HT-29 (cell line): ENCODE measurements at places on chromosomes 13 and 19. TPM values are rescaled to one million over a fixed set of nuclear protein-coding genes. Genes with fewer than 3 reads are reported as not detected.

Gene TMEM91
- 10.2 and 11.0 TPM in 2 replicates for total RNA-seq

- DNase-seq, result peak; percentile 67
Measured at GRCh38 chr13:77508959-77509620, 26.4 kb upstream of the SCEL start.

Gene ZNF563
- total RNA-seq, result 0.25 and 0.70 TPM in 2 replicates

DNA sequence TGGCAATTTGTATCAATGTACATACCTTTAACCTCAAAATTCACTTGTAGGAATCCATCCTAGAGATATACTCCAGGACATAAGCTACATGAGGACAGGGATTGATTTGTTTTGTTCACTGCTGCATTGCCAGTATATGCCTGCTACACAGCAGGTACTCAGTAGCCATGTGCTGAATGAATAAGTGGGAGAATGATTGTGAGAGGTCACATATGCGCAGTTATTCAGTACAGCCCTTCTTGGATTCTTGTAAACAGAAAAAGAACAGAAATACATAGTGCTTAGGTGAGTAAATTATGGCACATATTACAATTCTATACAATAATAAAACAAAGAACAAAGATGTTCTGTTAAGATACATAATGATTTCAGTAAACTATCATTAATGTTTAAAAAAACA is 133.3 kb downstream of the RNF17 start:
- DNase-seq, result no peak

DNA sequence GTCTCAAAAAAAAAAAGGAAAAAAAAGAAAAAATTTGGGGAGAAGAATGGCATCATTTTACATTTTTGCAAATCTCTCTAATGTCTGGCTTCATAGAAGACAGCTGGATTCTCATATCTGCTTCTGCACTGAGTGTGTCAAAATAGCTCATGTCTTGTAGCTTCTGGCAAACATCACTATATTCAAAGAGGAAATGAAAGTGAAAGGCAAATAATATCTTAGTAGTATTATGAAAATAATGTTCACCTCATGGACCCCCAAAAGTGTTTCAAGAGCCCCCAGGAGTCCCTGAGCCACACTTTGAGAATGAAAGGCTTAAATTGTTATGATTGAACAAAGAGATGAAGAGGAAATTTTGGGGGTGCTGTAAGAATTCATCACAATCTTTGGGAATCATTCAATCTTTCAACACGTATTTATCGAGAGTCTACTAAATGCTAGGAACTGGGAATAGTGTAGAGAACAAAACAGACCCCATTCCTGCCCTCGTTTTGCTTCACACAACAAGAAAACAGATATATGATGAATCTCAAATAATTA is 1.2 kb upstream of the SLC6A16 start:
- no peak for DNase-seq

DNA sequence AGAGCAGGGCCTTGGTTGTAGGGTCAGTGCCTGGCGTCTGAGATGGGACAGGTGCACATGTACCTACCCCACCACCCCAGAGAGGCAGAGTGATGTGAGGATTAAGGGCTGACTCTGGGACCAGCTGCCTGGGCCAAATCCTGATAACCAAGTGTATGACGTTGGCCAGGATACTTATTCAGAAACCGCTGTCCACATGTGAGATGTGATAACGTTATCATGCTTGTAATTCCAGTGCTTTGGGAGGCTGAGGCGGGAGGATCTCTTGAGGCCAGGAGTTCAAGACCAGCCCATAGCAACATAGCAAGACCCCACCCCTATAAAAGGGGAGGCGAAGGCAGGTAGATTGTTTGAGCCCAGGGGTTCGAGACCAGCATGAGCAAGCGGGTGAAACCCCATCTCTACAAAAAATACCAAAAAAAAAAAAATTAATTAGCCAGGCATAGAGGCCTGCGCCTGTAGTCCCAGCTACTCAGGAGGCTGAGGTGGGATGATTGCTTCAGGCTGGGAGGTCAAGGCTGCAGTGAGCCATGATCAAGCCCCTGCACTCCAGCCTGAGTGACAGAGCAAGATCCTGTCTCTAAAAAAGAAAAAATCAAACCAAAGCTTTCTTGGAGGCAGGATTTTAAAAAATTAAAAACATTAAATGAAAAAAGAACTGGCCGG is 10.0 kb downstream of the ADGRE5 start:
- DNase-seq, result no peak

Gene ERVV-1
- not detected in 2 replicates for total RNA-seq

Gene LIM2
- total RNA-seq, result not detected in 2 replicates

GRCh38 chr13:83761631-83762030 is 120.6 kb downstream of the SLITRK1 start:
- no peak for DNase-seq

DNA sequence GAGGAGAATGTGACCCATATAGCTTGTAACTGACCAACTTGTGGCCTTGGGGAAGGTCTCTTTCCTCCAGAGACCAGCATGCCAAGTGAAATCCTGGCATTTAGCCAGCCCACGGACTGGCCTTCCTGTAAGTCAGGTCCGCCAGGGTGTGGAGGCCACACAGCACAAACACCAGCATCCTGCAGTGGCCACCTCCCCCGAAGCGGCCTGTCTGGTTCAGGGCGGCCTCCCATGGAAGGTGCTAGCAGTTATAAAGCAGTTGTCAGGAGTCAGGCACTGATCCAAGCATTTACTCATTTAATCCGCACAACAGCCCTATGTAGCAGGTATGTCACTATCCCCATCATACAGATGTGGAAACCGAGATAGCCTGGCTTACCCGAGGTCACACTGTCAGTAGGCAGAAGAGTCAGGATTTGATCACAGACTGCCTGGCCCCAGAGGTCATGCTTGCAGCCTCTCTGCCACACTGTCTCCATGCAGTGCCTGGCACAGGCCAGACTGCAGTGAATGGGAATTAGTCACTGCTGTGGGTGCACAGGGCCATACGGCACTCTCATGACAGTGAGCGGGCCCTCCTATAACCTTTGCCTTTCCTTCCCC is 36.7 kb downstream of the CAPN12 start:
- DNase-seq, result peak; percentile 92

Gene DMKN
- 7.0 and 8.6 TPM in 2 replicates for total RNA-seq

GRCh38 chr13:98738213-98738612 is 14.3 kb downstream of the SLC15A1 start:
- DNase-seq, result no peak

GRCh38 chr19:40616178-40616577 is 15.0 kb downstream of the LTBP4 start:
- DNase-seq, result no peak

- no peak for DNase-seq
Measured at GRCh38 chr13:111047326-111047725, 67.8 kb upstream of the ARHGEF7 start.

DNA sequence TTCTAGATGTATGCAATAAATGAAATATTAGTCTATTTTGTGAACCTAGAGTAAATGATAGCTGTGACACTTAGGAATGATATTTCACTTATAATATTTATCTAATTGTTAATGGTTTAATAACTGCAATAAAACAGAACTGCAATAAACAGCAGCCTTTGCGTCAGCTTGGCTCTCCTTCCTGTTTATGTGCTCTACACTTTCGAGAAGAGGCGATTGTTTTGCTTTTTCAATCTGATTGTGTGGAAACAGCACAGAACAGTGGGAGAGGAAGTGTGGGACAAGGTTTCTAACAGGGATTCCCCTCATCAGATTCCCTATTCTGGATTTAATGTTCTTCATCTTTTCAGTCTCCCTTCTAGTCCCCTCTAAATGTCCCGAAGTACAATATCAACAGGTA is 17.3 kb upstream of the TRPC4 start:
- no peak for DNase-seq

GRCh38 chr13:45950386-45951000 is 98.9 kb upstream of the SIAH3 start:
- no peak for DNase-seq

- DNase-seq, result peak; percentile 81
Measured at GRCh38 chr19:48123907-48124651, 13.5 kb upstream of the PLA2G4C start.

Gene CEACAM5
- total RNA-seq, result 3.2 and 3.8 TPM in 2 replicates

Gene MBD3L3
- not detected in 2 replicates for total RNA-seq

Gene GPR12
- total RNA-seq, result not detected in 2 replicates

- peak; percentile 69 for DNase-seq
Measured at GRCh38 chr13:20492641-20493040, 33.0 kb downstream of the CRYL1 start.

Gene JAK3
- total RNA-seq, result 0.23 and 0.31 TPM in 2 replicates

DNA sequence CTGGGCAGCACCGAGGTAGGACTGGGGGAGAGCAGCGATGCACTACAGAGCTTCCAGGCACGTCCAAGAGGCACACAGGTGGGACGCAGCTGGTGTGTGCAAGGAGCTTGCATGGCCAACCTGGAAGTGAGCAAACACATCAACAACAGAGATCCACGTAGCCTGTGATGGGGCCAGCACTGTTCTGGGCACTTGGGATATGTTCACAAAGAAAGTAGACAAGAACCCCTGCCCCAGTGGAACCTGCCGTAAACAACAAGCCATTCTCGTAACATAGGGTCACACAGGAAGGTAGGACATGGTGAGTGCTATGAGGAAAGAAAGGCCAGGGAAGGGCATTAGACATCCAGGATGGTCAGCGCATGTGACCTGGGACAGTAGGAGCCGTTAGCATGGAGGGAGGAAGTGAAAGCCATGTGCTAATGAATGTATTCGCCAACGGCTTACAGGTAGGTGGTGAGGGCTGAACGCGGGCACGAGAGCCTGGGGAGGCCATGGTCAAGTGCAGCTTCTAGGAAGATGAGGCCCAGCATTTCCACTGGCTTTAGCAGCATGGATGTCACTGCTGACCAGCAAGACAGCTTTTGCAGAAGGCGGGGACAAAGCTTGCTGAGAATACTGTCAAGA is 105.5 kb downstream of the TEX26 start:
- DNase-seq, result no peak

DNA sequence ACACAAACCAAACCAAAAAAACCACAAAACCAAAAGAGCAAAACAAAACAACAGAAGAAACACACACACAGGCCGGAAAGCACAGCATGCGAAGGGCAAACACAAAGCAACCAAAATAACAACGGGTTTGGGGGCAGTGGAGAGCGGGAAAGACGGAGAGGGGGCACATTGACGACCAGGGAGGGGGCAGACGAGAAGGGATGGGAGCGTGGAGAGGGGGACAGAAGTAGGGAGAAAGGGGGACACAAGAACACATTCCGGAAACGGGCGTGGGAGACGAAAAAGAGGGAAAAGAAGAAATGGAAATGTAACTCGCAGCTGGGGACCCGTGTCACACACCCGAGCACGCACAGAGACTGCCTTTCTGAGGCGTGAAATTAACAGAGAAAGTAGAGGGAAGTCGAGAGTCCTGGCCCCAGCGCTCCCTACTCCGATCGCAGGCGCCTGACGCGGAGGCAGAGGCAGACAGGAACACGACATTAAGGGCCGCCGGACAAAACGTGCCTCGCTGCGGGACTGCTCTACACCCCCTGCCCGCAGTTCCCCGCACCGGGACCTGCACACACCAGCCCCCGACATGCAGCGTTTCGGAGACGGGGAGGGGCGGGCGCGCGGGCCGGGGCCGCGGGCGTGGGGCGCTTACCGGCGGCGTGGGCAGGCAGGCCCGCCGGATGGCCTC is 652 bp downstream of the POU4F1 start:
- no peak for DNase-seq

DNA sequence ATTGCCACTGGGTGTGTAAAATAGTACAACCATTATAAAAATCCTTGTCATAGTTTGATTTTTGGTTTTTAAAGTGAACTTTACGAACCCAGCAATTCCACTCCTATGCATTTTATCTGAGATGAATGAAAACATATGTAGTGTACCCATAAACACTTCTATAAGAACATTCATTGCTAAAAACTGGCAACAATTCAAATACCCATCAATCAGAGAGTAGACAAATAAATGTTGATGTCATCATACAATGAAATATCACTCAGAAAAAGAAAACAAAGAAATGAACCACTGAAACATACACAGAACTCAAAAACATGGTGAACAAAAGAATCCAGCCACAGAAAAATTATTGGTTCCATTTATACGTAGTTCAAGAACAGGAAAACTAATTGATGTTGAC is 202.3 kb downstream of the ABCC4 start:
- peak; percentile 39 for DNase-seq

- DNase-seq, result peak; percentile 54
Measured at GRCh38 chr19:1657746-1658145, 5.3 kb upstream of the TCF3 start.

DNA sequence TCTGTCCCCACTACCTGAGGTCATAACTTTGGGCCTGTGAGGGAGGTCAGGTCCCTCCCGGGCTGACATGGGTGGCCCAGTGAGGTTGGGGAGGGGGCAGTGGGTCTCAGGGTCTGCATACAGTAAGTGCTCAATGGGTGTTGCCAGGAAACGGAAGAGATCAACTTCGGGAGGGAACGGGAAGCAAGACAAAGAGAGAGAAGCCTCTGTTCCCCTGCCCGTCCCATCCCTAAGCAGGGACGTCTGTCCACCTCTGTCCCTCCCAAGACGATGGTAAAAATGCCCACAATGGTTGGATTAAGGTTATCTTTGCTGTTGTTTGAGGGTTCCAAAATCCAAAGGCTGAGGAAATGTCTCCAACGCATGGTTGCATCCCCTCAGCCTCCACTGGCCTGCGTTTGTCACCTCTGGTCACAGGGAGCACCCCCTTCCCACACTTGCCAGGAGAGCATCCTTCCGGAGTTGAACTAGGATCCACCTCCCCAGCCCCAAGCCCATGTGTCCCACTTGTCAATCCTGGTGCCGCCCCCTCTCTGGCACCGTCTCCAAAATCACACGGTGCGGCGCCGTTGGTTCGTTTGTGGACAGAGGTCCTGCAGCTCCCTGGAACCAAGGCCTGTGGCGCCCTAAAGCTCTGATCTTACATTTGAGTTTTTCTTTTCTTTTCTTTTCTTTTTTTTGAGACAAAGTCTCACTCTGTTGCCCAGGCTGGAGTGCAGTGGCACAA is 774 bp upstream of the HOMER3 start:
- no peak for DNase-seq

GRCh38 chr13:41111454-41111853 is 21.1 kb downstream of the KBTBD6 start:
- DNase-seq, result no peak

Gene ZNF492
- total RNA-seq, result not detected in 2 replicates

- no peak for DNase-seq
Measured at GRCh38 chr19:45361608-45362007, 8.8 kb downstream of the ERCC2 start.

DNA sequence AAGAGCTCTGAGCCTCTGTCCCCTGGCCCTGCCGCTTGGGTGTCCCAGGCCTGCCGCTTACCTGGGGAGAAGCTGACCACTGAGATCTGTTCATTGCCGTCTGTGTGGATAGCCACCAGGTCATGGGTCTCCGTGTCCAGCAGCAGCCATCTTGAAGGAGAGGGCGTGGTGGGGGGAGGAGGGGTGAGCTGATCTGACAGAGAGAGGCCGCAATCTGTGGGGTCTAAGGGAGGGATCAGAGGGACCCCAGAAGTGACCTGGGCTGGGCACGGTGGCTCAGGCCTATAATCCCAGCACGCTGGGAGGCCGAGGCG is 14.6 kb upstream of the GPR4 start:
- no peak for DNase-seq

Gene ZSCAN1
- total RNA-seq, result not detected in 2 replicates
